ENCODE measurements at places on chromosomes 7 and 10. TPM values are rescaled to one million over a fixed set of nuclear protein-coding genes. Genes with fewer than 3 reads are reported as not detected.

GRCh38 chr10:95211606-95212279 is 17.7 kb downstream of the ACSM6 start:
- H3K27me3 ChIP-seq = no peaks in the 10 kb centered on the region
- no peaks in the 10 kb centered on the region for H3K36me3 ChIP-seq
- H3K4me1 ChIP-seq = no peaks in the 10 kb centered on the region
- DNase-seq = no peak
- no peak overlapping the region for H3K4me3 ChIP-seq
- H3K27ac ChIP-seq = no peak overlapping the region

DNA sequence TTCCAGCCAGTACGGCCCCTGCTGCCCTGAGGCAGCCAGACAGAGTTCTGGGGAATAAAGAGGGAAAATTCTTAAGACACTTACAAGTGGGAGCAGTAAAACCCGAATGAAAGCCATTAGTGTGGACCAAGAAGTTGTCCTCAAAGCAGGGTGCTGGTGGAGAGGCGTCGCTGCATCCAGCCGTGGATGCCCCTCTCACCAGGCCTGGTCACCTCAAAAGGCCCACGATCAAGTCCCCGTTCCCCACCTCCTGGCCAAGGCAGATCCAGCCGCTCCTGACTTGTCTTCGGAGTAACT is 656 bp downstream of the VSTM4 start:
- no peaks in the 10 kb centered on the region for H3K36me3 ChIP-seq
- peaks cover 31% of the 10 kb centered on the region for H3K4me1 ChIP-seq
- DNase-seq = no peak
- no peaks in the 10 kb centered on the region for H3K27me3 ChIP-seq
- H3K27ac ChIP-seq = peak overlapping the region; percentile 68
- peak overlapping the region; percentile 64 for H3K4me3 ChIP-seq

- no peaks in the 10 kb centered on the region for H3K36me3 ChIP-seq
- no peak overlapping the region for H3K27ac ChIP-seq
- H3K27me3 ChIP-seq = no peaks in the 10 kb centered on the region
- DNase-seq = no peak
- no peak overlapping the region for H3K4me3 ChIP-seq
- peaks cover 5% of the 10 kb centered on the region for H3K4me1 ChIP-seq
These were observed 158.9 kb downstream of the KLF6 start for GRCh38 chr10:3625959-3626751.

DNA sequence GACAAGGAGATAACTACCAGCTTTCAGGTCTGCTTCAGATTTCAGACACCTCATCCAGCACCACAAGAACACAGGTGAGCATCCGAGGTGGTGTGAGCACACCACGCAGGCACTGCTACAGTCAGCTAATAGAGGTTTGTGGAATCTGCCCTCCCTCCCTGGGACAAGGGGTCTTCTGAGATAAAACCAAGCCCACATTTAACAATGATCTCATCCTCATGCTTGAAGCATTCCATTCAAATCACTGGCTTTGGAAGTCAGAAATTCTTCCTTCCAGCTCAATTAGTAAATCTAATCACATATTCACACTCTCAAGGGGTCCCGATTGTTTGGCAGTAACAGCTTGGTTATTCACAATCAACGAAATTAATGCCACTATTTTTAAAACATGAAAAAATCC is 331.4 kb downstream of the ELMO1 start:
- H3K4me1 ChIP-seq = no peaks in the 10 kb centered on the region
- no peaks in the 10 kb centered on the region for H3K36me3 ChIP-seq
- H3K27ac ChIP-seq = no peak overlapping the region
- no peak overlapping the region for H3K4me3 ChIP-seq
- no peak for DNase-seq

DNA sequence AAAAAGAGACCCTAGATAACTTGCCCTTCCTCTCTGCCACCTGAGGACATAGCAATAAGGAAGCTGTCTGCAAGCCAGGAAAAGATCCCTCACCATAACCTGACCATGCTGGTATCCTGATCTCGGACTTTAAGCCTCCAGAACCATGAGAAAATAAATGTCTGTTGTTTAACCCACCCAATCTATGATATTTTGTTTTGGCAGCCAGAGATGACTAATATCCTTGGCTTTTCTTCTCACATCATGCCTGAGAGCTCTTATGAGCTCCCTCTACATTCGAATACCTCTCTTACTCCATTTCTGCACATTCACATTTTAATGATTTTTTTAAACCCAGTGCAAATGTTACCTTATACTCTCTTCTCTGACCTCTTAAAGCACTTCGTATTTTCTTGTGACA is 214.0 kb upstream of the CHRM2 start:
- H3K4me1 ChIP-seq = no peaks in the 10 kb centered on the region
- DNase-seq = no peak
- H3K27me3 ChIP-seq = no peaks in the 10 kb centered on the region
- no peak overlapping the region for H3K4me3 ChIP-seq
- no peaks in the 10 kb centered on the region for H3K36me3 ChIP-seq

GRCh38 chr7:27751888-27752660 is 12.1 kb downstream of the TAX1BP1 start:
- no peak overlapping the region for H3K27ac ChIP-seq
- H3K4me3 ChIP-seq = no peak overlapping the region
- no peak for DNase-seq

GRCh38 chr10:95485056-95485844 is 75.9 kb downstream of the SORBS1 start:
- H3K4me1 ChIP-seq = peaks cover 24% of the 10 kb centered on the region
- no peaks in the 10 kb centered on the region for H3K27me3 ChIP-seq
- H3K27ac ChIP-seq = no peak overlapping the region
- no peaks in the 10 kb centered on the region for H3K36me3 ChIP-seq
- no peak overlapping the region for H3K4me3 ChIP-seq

- H3K4me1 ChIP-seq = peaks cover 8% of the 10 kb centered on the region
- DNase-seq = no peak
- no peaks in the 10 kb centered on the region for H3K27me3 ChIP-seq
- H3K36me3 ChIP-seq = peaks cover 6% of the 10 kb centered on the region
- H3K4me3 ChIP-seq = no peak overlapping the region
These were observed 154.8 kb downstream of the RAPGEF5 start for GRCh38 chr7:22202141-22202540.

GRCh38 chr7:159197066-159197975 is 52.7 kb upstream of the VIPR2 start:
- no peaks in the 10 kb centered on the region for H3K4me1 ChIP-seq
- no peaks in the 10 kb centered on the region for H3K36me3 ChIP-seq
- H3K27me3 ChIP-seq = peaks cover 3% of the 10 kb centered on the region
- no peak overlapping the region for H3K27ac ChIP-seq
- no peak overlapping the region for H3K4me3 ChIP-seq

DNA sequence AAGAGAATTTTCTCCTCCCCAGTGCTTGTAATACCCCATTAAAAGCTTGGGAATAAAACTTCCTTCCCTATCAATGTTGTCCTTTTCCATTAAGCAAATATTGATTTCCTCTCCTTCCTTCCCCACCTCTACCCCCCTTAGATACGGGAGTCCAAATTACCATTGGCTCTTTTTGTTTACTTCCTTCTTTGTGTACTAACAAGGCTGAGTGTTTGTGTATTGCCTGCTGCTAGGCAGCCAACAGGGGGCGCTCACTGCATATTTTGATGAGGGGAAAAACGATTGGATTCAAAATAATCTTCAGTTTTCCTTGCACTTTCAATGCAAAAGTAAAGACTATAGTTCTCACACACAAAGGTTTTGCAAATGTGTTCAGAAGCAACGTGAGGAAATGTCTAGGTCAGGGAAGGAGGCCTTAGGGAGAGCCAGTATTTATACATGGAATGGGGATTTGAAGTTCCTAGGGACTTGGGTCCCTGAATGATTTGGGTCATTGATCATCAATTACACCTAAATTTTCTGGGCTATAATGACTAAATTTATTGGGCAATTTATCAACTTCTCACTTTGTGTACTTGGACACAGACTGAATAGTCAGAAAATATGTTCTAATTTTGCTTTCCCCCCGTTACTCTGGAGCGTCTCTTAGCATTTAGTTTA is 23.6 kb upstream of the VPS41 start:
- no peaks in the 10 kb centered on the region for H3K27me3 ChIP-seq
- H3K27ac ChIP-seq = no peak overlapping the region
- no peaks in the 10 kb centered on the region for H3K36me3 ChIP-seq
- H3K4me1 ChIP-seq = no peaks in the 10 kb centered on the region
- H3K4me3 ChIP-seq = no peak overlapping the region
- DNase-seq = no peak

DNA sequence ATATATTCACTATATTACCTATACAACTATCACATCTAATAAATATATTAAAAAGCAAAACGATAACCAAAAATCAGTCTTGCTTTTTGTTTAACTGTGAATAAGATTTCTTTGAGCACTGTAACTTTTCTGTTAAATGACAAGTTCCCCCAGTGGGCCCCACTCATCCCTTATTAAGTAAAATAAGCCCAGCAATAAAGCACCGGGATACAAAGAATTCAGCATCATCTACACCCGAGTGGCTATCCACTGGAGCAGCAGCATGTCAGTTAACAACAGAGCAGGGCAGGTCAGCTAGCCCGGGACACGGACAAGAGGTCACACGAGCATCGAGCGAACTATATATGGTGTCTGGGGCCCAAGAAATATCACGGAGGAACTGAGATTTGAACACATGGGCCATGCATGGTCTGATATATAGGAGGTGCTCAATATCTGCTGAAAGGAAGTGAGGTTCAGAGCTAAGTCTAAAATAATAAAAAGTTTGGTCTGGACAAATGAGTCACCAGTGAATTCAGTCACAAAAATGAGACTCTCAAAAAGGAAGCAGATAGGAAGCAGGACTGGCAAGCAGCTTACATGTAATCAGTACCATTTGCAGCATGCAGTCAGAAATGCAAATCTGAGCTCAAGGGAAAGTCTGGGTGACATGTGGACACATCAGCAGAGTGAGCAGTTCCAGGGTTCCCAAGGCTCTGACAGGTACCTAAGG is 4.1 kb downstream of the ERCC6 start:
- peaks cover 28% of the 10 kb centered on the region for H3K4me1 ChIP-seq
- no peak for DNase-seq
- H3K27me3 ChIP-seq = no peaks in the 10 kb centered on the region
- no peak overlapping the region for H3K4me3 ChIP-seq
- H3K36me3 ChIP-seq = peaks cover 19% of the 10 kb centered on the region

- H3K27ac ChIP-seq = no peak overlapping the region
- H3K4me1 ChIP-seq = peaks cover 3% of the 10 kb centered on the region
- H3K36me3 ChIP-seq = no peaks in the 10 kb centered on the region
- no peaks in the 10 kb centered on the region for H3K27me3 ChIP-seq
- H3K4me3 ChIP-seq = no peak overlapping the region
- DNase-seq = no peak
These were observed 59.6 kb upstream of the FAM180A start for GRCh38 chr7:135808206-135808605.

DNA sequence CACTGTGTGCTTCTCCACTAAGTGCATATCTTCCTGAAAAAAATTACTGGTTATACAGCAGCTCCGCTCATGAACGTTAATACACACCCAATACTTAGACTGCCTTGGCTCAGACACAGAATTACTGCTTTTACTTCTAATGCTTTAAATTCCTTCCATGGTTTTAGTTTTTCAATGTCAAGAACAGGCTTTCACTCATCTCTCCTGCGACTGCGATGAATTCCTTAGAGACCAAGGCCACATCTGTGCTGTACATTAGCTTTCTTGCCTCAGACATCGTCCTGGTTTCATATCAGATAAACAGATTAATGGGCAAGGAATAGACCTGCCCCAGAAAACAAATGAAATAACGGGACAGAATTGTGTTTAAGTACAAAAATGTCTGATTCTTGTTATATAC is 120.2 kb downstream of the CYP26A1 start:
- H3K36me3 ChIP-seq = no peaks in the 10 kb centered on the region
- H3K27ac ChIP-seq = no peak overlapping the region
- DNase-seq = no peak

GRCh38 chr10:9102026-9102425 is 1047.5 kb downstream of the GATA3 start:
- no peak overlapping the region for H3K27ac ChIP-seq
- no peak for DNase-seq
- no peaks in the 10 kb centered on the region for H3K36me3 ChIP-seq

DNA sequence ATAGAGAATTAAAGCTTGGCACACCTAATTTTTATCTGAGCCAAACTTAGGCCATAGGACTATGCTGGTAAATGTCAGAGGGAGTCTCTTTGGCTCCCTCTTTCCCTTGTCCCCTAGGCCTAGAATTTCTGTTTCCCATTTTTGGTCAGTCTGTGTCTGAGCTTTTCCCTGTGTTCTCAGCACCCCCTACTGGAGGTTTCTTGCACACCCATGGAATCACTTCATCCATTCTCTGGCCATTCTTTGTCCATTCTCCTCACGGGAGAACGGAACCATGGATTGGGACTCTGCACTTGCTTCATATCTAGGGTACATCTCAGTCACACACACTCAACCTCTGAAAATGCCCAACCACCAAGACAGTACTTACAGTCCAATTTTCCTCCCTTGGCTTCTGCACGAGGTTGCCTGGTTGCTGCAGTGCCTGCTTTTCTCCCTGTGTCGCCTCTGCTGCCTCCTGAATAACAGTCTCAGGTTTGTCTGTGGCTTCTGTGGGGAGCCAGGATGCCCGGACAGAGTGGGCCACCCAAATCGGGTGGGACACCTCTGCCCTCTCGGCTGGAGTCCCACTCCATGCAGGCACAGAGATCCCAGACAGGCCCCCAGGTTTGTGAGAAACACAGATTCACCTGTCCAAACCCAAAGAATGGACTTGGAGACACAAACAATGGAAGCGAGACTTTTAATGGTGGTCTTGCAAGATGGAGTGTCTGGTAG is 35.1 kb upstream of the DNAH11 start:
- no peak overlapping the region for H3K4me3 ChIP-seq
- no peaks in the 10 kb centered on the region for H3K27me3 ChIP-seq
- H3K27ac ChIP-seq = no peak overlapping the region
- peaks cover 17% of the 10 kb centered on the region for H3K36me3 ChIP-seq
- DNase-seq = no peak
- no peaks in the 10 kb centered on the region for H3K4me1 ChIP-seq

ZNF25 gene
- 7.2 TPM for total RNA-seq

TMEM213 gene
- 20.8 TPM for total RNA-seq

INMT gene
- total RNA-seq = 1.3 TPM

ZYX gene
- 56.4 TPM for total RNA-seq

MMP21 gene
- total RNA-seq = not detected

UCMA gene
- total RNA-seq = not detected

PLAU gene
- 19.1 TPM for total RNA-seq

MLXIPL gene
- total RNA-seq = 1.9 TPM

Measured in suprapubic skin (tissue), 4 donors.